ENCODE measurements at places on chromosomes 5 and 9.

DNA sequence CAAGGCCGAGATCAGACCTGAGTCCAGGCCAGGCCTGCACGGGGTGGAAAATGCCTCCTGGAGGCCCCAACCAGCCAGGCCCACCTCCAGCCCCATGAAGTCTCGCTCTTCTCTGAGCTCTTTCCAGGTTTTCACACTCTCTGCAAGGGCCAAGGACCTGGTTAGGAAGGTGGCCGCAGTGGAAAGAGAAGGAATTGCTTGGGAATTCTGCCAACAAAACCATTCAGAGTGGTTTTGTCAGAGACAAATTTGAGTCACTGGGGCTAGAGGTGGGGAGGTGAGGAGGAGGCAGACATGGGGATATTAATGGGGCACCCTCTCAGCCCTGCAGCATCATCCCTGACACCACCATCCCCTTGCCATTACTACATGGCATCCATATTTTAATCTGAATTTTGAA lies 261.0 kb downstream of the ROR2 start:
- no peak for DNase-seq

GRCh38 chr9:31045810-31046209 lies 1338.6 kb upstream of the ACO1 start:
- DNase-seq, result no peak

GRCh38 chr9:121862371-121863332 lies 211.2 kb downstream of the DAB2IP start:
- no peak for DNase-seq

DNA sequence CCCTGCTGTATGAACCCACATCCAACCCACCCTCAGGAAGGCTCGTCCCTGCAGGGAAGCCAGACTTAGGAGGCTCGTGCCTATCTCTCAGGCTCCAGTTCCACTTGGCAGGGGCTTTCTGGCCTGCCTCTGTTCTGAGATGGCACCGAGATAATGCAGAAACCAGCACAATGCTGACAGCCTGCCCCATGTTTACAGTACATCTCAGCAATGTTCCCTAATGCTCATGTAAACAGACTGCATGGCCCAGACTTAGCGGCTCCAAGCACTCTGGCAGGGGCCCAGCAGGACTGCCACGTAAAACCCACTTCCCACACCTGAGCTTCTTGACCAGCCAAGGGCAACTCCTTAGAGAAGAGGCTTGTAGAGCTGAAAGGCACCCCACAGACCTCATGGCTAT lies 499.5 kb upstream of the BRINP1 start:
- DNase-seq, result no peak

- no peak for DNase-seq
These were observed 159.2 kb downstream of the SMARCA2 start for GRCh38 chr9:2174306-2174705.

GRCh38 chr5:15687401-15687800 lies 187.4 kb downstream of the FBXL7 start:
- no peak for DNase-seq

GRCh38 chr5:138898742-138899141 lies 23.6 kb upstream of the LRRTM2 start:
- DNase-seq, result no peak

GRCh38 chr5:10577371-10578292 lies 13.8 kb downstream of the ANKRD33B start:
- DNase-seq, result no peak

DNA sequence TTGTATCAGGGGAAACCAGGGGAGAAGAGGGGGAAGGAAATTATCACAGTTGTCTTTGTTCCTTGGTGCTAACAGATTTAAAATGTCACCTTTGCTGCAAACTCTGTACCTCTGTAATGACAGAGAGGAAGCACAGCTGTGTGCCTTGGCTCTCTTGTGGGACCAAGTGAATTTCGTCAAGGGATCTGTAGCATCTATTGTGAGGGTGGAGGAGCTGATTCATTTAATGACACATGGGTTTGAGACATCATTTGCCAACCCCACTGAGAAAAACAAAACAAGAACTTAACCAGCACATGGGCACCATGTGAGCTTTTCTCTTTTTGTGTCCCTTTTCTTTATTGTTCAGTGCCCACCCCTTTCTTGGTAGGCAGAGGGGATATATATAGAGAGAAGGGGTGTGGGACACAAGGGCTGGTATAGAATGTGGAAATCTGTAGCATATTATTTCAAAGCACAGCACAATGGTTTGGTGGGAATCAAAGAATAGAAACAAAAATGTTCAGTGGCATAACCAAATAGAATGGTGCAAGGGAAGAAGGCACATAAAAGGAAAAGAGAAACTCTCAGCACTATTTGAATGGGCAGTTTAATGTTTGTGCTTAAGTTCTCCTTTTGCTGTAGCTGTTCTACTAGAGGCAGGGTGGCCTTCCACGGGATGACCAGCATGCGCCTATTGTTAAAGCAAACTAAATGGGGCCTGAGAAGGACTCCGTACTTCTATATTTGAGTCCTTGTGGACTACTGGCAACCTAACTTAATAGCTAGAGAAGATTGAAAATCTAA lies 63.3 kb downstream of the LIX1 start:
- DNase-seq, result no peak

- DNase-seq, result no peak
These were observed 51.5 kb upstream of the NKD2 start for GRCh38 chr5:956941-957747.

DNA sequence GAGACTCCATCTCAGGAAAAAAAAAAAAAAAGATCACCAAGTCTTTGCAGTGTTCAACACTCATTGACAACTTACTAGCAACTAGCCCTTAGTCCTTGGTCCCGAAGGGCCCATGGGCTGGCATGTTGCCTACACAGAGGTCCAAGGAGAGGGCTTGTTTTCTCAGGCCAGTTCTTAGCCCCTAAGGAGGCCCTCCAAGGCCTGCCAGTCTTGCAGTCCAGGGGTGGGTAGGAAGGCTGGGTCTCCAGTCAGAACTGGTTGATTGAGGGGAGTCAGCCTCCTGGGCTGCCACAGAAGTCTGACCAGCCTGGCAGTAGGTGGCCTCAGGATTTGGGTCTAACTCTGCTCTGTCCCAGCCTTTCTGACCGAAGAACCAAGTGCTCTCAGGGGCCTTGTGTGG lies 32.7 kb downstream of the IER5L start:
- no peak for DNase-seq

DNA sequence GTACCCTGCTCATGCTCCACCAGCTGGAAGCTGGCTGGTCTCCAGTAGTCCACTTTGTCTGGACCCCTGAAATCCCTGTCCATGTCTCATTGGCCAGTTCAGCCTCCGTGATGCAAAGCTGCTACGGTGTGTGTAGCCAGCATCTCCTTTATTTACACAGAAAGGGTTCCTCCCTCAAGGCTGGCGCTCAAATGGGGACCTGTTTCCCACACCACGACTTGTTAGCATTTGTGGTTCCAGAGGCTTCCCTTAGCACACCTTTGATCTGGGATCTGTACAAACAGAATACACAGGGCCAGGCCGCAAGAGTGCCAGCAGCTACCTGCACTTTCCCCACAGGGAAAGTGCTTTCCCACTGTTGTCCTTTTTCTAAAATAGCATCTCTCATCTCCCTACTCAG lies 5.7 kb upstream of the SMU1 start:
- DNase-seq, result no peak

- no peak for DNase-seq
These were observed 11.9 kb downstream of the GLIPR2 start for GRCh38 chr9:36148311-36149051.

- no peak for DNase-seq
These were observed 103.5 kb downstream of the GLIS3 start for GRCh38 chr9:4196376-4196775.

DNA sequence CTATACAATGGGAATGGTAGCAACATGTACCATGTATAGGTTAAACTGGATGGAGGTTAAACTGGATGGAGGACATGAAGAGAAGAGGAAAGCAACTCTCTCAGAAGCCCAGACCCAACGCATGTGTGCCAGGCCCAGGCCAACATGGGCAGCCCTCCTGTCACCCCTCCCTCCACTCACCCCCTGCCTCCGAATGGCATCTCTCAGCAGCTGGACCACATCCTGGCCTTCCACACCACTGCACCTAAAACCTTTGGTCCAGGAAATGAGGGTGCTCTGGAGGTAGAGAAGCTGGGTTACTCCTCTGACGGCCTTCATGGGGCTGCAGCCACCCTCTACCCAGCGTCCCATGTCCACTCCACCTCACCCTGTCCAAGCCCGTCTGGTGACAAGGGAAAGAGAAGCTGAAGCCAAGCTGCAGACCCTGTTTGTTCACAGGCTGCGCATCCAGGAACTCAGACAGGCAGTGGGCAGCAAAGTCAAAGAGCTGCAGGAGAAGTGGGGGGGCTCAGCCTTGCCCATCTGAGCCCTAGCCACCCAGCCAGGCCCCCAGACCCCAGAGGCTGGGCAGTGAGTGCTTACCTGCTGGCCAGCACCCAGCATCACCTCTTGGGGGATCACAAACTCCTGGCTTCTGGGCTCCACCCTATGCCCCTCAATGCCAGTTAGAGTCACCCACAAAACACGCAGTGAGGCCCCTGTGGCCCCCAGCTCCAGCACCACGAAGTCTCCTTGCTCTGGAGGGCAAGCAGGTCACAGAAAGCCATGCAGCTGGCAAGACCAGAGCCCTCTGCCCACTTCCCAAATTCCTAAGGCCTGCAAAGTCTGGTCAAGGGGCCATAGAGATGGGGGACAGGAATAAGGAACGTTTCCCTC lies 8.5 kb downstream of the HK3 start:
- no peak for DNase-seq

- DNase-seq, result no peak
These were observed 18.3 kb upstream of the NEK6 start for GRCh38 chr9:124239249-124240073.

- no peak for DNase-seq
These were observed 13.8 kb downstream of the PROP1 start for GRCh38 chr5:177982072-177982727.

DNA sequence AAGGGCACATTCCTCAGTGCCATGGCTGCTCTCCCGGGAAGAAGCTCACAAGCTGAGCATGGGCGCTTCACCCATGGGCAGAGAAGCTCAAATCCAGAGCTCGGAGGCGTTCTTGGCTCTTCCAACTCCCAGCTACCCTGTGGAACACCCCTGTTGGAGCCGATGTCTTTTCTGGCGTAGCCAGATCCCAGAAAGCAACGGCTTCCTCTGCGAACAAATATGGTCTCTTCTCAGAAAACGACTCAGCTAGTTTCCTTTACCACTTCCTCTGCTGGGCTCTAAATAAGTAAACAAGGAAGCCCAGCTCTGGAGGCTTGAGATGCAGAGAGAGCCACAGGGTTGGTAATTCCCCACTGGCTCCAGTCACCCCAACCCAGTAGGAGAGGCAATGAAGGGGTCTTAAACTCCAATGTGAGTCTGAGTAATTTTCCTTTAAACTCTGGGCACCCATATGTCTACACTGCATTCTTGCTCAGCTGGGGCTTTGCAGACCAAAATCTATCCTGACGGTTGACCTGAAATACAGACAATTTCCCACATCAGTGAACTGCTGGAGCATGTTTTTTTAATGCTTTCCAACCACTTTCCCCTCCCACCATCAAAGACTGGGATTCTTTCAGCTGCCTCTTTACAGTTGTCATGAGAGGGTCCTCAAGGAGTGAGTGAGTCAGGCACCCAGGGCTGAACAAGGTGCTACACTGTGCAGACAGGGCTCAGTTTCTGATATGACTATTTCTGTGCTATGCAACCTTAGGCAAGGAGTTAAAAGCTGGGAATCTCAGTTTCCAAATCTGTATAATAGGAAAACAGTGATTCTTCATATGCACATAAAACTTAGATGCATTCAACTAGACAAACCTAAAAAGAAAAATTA lies at the start of gene LCP2:
Gene LCP2 (minus strand): TSS at position 189 of the 874 bp plus-strand sequence. CDS start 166 bp downstream, at position 23.
- no peak for DNase-seq

DNA sequence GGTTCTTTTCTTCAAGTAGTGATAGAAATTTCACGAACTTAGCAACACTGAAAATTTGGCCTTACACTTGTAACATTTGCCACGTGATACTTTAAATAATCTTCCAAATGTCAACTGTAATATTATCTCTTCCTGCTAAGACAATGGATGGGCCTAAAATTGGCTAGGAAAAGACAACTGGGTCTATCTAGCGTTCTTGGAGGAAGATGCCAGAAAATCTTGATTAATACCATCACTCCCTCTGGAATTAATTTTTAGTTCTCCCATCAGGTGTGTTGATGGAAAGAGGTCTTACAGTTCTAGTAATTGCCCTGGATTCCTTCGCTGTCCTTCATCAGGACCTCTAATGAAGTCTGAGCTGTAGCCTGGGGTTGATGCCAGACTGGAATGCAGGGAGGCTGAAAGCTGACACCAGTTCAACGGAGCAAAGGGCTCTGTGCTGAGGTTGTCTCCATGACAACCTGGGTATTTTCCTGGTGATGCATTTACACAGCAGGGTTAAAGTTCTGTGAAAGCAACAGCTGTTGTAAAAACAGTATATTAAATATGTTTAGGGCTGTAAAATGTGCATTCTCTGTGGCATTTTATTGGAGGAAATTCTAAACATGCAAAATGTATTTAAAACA lies 92.3 kb downstream of the GAS1 start:
- no peak for DNase-seq

GRCh38 chr9:20303066-20303465 lies 319.2 kb downstream of the MLLT3 start:
- no peak for DNase-seq

- DNase-seq, result no peak
These were observed at the start of gene FOXI1 for GRCh38 chr5:170105642-170106611. Gene FOXI1 (plus strand): TSS chr5:170105897. CDS start chr5:170105958, 61 bp downstream.

- DNase-seq, result no peak
These were observed 10.6 kb downstream of the FGFR4 start for GRCh38 chr5:177097016-177097985.

GRCh38 chr5:181126841-181127240 lies 4.1 kb downstream of the OR2V1 start:
- DNase-seq, result no peak

DNA sequence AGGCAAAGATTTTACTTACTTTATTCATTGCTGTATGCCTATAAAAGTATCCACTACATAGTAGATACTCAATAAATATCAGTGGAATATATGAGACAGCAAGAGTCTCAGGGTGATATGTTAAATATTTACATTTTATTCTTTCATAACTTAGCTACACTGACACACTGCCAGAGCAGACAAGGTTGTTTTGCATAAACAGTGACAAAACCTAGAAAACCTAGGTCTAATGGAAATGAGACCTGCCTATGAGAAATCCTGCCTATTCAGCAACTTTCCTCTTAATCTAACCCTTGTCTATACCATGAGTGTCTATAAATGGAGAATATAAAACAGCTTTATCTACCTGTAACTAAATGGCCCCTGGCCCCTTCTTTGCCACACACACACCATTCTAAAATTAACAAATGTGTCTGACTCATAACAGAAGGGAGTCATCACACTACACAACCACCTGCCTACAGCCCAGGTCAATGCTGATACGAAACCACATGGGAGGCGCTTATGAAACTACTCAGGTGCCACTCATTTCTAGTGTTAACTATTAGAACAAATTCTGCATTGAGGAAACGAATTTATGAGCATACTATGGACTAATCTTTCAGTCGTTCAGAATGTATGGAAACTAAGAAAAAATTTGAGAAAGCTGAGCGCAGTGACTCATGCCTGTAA lies 60.3 kb downstream of the UBAP2 start:
- no peak for DNase-seq

- DNase-seq, result no peak
These were observed 1233.8 kb upstream of the WWC1 start for GRCh38 chr5:167057665-167058064.

GRCh38 chr5:171416160-171417049 lies 3.0 kb upstream of the FGF18 start:
- DNase-seq, result no peak
